Stimulated activated CD8-positive, alpha-beta memory T cell treated with anti-CD3 and anti-CD28 coated beads, Interleukin-15, amount 100 ng/mL, for 24 hours (primary cell): ENCODE measurements at places on chromosomes 11 and 22.

DNA sequence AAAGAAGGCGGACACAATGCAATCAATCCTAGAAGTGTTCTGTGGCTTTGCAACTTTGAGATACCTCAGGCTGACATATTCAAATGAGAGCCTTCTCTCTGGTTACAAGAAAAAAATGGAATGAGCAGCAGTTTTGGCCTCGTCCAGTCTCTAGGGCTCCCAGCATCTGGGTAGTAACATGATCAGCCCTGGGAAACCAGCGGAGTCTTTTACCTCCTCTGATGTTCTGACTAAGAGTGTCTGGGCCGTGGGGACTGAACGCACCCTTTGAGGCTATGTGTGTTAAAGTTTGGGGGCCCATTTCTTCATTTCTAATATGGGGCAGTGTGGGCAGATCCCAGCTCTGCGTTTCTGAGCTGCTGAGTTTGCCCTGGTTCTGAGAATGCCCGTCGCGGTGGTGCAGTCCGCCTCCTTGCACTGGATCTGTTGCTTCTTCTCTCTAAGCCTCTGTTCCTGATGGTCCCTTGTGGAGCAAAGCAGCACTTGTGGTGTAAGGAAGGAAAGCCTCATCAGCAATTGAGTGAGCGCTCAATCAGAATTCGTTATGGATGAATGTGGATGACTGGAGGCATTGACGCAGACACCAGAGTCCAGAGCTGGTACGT is 8.1 kb downstream of the PARVB start:
- DNase-seq: no peak

DNA sequence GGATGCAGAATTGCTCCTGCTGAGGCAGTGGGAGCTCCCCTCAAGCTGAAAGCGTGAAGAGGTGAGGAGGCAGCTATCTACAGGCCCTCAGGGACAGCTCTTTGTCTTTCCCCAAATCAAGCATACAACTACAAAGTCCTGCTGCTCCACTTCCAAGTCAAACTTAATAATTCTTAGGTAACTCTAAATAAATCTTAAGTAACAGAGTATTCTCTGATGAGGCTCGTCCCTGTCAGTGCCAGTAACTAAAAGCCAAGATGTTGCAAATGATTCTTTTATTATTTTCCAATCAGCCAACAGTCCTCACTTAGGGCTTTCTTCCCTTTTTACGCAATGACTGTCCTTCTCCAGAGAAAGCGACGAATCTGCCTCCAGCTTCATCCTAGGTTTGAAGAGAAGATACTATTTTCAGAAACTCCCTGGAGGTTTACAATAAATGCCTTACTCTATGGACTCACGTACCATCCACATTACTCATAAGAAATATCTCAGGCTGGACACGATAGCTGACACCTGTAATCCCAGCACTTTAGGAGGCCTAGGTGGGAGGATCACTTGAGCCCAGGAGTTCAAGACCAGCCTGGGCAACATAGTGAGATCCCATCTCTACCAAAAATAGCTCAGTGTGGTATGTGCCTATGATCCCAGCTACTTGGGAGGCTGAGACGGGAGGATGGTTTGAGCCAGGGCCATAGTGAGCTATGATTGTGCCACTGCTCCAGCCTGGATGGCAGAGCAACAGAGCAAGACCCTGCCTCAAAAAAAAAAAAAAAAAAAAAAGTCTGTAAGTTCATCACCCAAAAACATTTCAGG is 3.1 kb upstream of the C22orf39 start:
- no peak for DNase-seq

DNA sequence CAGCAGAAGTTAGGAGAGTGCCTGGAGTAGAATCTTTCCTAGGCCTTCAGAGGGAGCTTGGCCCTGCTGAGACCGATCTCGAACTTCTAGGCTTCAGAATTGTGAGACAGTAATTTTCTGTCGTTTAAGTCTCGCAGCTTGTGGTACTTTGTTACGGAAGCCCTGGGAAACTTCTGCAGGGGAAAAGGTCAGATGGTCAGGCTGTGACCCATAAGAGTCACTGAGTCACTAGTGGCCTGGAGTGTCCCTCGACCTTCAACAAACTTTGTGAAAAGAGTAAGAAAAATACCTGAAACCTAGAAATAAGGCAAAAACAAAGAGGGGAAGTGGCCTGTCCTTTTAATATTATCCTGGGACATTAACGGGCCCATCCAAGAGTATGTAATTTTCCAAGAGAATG is 34.6 kb downstream of the CSNK2A3 start:
- no peak for DNase-seq

DNA sequence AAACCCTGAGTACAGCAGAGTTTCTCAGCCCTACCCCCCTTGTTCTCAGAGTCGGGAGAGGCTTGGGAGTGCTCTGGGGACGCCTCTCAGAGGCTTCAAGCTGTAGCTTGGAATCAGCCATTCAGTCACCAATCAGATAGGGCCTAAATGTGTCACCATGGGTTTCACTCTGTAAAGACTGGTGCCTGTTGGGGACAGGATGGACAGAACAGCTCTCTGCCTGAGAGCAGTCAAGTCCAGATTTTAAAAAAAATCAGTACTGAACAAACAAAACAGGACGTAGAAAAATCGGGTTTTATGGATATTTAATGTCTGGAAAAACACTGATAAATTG is 1.3 kb downstream of the FADD start:
- DNase-seq: no peak

GRCh38 chr11:26556582-26556981 is 15.5 kb downstream of the MUC15 start:
- no peak for DNase-seq

DNA sequence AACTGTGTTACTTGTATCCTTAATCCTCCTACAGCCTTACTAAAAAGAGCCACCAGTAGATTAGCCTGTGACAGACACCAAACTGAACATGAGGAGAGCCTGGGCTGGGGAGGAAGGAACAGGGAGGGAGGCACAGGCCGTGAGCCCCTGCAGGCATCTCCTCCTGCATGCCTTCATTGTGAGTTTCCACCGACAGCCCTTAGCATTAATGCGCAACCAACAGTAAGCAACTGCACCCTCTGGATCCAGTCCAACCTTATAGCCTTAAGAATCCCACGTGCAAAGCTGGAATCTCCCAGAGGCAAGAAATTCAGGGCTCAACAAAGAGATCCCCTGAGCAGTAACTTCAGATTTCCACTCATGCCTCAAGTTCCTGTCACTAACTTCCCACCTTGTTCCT is 84.6 kb downstream of the ETS1 start:
- no peak for DNase-seq

DNA sequence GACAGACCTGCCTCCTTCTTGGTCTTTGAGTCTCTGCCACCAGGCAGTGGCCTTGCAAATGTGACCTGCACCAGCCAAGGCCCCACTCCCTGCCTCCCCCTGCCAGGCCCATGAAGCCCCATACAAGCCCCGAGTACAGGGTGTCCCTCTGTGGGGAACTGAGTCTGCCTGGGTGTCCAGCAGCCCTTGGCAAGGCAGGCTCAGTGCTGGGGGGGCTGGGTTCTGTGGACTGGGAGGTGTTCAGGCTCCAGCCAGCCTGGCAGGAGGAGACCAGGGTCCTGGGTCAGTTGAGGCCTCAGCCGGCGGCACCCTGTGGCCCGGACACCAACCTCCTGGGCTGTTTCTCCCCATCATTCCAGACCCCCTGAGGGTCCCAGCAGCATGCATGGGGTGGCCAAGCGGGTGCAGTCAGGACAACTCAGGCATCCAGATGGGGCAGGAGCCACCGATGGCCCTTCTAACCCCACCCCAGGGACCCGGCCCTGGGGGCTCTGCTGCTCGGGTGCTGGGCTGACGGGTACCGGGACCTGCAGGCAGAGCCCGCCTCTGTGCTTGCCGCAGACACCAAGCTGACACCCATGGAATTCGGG is 5.7 kb downstream of the MUC5AC start:
- no peak for DNase-seq

- DNase-seq: no peak
Measured at GRCh38 chr22:43948836-43949406, 6.3 kb upstream of the SAMM50 start.

DNA sequence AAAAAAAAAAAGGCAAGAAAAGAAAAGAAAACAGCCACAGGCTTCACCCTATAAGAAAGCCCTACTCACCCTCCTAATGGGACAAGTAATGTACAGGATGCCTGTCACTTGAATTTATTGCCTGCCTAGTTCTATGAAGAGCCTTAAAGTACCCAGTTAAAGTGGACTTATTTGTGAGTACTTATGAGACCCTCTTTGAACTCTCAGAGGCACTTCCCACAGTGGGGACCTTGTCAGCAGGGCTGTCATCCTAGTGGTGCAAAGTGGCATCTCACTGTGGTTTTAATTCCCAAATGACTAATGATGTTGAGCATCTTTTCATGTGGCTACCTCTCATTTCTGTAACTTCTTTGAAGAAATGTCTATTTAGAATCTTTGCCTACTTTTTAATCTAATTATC is 41.8 kb upstream of the BARX2 start:
- no peak for DNase-seq

DNA sequence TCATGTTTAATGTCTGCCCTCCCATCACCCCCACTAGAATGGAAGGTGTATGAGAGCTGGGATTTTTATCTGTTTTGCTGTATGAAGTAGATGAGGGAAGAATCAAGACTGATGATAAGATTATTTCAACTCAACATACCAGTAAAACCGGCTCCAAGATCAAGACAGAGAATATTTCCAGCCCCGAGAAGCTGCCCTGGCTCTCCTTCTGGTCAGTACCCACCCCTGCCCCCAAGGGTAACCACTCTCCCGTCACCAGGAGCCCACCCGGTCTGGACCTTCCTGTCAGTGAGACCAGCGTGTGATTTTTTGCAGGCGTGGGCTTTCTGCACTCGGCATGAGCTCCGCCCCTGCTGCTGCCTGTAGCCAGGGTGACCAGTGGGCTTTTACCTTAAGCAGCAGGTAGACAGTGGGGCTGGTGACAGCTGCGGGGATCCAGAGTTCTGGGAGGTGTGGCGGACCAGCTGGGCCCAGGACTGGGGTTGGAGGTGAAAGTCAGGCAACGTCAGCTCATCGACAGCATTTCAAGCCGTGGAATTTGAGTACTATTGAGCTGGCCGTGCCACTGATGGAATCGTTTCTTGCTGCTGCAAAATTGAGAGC is 25.6 kb downstream of the RPL3 start:
- DNase-seq: no peak

GRCh38 chr11:48077251-48077650 is 96.9 kb downstream of the PTPRJ start:
- no peak for DNase-seq

DNA sequence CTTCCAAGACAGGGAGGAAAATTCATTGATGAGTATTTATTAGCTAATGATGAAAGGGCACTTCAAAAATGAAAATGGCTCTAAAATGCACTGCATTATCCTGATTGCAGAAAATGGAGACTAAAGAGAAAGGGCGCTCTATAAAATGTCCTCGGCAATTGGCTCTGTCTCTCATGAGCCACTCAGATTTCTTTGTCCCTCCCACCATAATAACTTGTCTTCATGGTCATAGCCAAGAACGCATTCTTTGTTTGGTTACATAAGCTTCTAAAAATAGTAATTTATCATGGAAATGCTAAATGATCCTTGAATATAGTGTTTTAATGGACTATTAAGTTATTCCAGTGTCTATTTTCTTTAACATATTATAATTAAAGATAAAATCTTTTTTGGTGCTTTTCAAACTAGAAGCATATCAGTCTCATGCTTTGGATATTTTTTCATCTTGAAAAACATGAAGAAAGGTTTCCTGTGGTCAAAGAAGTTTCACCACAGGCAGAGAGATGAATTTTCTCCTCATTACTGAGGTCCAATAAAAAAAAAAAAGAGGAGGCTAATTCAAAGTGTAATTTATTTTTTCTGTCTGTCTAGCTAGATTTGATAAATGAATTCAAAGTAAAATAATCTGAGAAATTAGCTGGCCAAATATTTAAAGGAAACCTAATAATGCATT is 238.1 kb upstream of the BLID start:
- no peak for DNase-seq

DNA sequence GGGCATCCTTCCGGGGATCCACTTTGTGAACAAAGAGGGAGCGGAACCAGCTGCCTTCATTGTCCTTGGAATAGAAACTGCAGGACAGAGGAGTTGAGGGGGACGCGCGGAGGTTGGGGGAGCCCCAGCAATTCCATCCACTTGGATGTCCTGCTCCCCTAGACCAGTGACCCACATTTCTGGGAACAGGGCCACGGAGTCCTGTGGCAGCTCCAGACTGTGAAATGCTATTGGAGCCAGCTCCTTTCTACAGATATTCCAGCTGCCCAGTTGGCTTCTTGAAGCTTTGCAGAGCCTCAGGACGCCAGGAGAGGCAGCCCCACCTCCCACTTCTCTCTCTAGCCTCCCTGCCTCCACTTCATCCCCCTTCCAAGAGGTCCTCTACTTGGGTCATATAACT is 10.5 kb downstream of the NIPSNAP1 start:
- DNase-seq: no peak
